ENCODE measurements at places on chromosomes 13 and 19.
A peak's percentile ranks its signal among the peaks of the same experiment; 100 is the strongest.

DNA sequence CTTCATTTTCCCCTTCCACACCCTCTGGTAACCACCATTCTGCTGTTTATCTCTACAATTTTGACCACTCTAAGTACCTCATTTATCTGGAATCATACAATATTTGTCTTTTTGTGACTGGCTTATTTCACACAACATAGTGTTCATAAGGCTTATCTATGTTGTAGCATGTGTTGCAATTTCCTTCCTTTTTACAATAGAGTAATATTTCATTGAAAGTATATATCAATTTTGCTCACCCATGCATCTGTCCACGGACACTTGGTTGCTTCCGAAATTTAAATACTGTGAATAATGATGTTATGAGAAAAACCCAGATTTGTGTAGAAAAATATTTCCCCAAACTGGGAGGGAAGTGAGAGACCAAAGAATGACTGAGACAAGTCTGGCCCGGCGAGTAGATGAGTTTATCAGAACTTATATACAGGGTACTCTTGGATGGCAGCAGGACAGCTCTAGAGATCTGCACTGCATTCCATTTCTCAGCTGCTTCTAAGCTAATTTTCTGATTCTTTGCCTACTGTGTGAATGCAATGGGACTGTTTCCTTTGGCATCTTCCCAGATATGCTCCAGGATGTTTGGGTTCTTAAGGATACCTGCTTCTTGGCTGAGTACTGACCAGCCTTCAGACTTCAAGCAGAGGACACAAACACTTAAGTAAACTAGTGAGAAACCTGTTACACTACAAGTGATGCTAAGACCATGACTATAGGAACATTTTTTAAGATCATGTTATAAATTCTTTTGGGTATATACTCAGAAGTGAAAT lies 834.0 kb upstream of the PCDH9 start:
- DNase-seq: no peak

DNA sequence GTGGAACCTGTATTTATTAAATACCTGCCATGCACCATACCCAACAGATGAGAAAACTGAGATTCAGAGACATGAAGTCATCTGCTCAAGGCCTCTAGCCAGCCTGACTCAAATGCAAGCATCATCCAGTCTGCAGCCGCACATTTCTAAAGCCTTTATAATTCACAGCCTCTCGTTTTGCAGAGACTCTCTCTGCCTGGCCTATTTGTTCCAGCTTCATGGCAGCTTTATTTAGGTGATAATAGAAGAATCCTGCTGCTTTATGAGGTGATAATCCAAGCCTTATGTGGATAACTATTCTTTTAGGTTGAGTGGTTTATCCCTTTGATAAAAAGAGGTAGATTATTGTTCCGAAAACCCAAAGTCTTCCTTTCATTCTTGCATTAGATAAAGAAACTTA lies 58.4 kb downstream of the OXGR1 start:
- DNase-seq: no peak

DNA sequence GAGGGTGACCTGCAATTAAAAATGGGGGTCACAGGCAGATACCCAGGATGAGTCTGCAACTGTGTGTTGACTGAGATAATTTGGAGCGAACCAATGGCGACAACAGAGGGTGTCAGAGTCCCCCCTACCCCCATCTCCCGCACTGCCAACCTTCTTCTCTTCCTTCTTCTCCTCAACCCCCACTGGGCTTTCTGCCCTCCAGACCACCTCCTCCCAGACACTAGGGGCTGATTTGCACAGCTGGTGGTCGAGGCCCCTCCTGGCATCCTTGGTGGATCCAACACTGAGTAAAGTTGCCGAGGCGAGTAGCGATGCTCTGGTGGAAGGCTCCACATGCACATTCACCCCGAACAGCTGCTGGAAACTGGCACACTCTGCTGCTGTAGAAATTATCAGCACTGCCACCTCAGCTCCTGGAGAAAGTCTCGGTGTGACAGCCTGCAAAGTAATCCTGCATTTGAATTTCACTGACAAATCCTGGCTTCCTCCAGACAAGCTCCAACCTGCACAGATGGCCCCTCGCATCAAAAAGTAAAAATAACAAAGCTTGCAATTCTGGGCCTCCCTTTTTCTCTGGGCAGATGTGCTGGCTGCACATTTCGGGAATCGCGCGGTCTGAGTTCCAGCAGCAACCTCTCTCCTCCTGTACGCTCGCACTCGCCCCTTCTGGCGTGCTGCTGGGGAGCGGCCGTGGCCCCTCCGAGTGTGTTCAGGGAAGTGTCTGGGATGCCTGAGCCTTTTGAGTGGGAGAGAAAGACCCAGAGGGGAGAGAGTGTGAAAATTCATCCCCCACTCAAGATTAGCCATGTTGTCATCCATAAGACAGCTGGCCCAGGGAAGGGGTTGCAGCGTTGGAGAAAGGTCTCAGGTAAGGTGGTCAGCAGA lies 28.5 kb downstream of the CCNE1 start:
- DNase-seq: peak; percentile 54

DNA sequence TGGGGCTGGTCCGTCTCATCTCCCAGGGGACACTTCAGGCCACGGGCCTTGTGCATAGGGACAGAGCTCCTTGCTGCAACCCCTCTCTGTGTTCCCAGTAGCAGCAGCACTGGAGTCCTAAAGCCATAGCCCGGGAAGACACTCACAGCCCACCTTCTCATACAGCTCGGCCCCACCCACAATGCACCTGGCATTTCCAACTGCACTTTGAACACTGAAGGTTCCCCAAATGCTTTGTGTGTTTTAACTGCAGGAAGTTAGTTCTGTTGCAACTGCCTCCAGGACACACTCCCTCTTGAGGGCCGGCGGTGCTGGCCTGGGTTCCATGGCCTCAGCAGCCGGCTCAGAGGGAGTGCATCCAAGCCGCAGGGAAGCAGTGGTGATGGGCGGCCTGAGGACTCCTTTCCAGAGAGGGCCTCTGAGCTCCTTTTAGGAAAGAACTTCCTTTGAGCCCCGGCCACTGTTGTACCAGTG lies 22.7 kb upstream of the TMEM255B start:
- no peak for DNase-seq

GRCh38 chr13:91017031-91017668 lies 330.3 kb upstream of the MIR17HG start:
- peak; percentile 35 for DNase-seq

- DNase-seq: no peak
Measured at GRCh38 chr19:19257137-19257536, 16.0 kb downstream of the TM6SF2 start.

DNA sequence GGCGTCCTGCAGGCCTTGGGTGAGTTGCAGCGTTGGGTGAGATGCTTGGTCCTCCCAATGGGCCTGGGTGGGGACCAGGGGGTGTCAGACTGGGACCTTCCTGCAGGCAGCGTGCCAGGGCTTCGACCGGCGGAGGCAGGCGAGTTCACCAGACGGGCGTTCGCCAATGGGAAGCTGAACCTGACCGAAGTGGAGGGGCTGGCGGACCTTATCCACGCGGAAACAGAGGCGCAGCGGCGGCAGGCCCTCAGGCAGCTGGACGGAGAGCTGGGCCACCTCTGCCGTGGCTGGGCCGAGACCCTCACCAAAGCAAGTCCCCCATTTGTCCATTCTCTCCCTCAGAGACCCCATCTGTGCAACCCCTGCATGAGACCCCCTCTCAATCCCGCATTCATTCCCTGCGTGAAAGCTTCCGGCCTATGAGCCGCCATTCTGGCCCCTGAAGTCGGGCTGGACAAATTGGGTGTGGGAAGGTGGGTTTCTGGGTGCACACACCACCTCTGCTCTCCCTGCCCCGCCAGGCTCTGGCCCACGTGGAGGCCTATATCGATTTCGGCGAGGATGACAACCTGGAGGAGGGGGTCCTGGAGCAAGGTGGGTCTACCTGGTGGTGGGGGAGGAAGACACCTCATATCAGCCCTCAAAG lies 1.2 kb downstream of the GTPBP3 start:
- no peak for DNase-seq

- DNase-seq: no peak
Measured at GRCh38 chr13:73935991-73936390, 198.2 kb downstream of the KLF12 start.

GRCh38 chr19:4019578-4019977 lies 12.0 kb downstream of the PIAS4 start:
- no peak for DNase-seq

GRCh38 chr13:84847107-84847506 lies 952.1 kb downstream of the SLITRK6 start:
- DNase-seq: no peak

DNA sequence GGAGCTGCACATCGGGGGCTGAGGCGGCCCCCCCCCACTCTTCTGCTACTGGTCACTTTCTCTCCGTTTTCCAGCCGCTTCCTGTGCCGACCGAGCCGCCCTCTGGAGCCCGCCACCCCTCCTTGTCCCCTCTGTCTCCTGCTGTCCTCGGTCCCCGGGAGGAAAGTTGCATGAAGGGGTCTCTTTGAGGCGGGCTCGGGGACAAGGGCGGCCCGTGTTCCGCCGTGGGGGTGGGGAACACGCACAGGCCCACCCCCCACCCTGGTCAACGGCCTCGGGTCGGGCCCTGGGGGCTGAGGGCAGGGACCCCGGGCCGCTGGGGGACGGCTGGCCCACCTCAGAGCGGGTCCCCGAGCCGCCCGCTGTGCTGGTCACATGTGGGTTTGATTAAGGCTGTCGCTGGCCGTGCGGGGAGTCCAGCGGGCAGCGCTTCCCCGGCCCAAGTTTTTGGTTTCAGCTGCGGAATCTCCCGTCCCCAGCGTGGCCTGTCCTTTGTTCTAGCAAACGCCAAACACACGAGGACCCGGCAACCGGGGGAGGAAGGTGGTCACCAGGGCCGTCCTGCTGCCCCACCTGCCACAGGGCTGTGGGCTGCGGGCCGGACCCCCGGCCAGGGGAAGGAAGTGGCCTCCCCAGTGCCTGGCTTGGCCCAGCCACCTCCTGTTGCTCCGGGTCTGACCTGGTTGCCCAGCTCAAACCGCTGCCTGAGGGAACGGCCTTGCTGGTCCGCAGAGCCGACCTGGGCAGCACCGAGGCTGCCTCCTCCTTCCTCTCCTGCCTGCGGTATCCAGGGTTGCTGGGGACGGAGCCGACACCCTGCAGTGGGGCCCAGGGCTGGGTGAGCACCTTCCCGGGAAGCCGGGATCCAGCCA lies 1.9 kb downstream of the EFNA2 start:
- no peak for DNase-seq

GRCh38 chr13:50208826-50209335 lies 193.6 kb downstream of the KCNRG start:
- DNase-seq: no peak

- DNase-seq: no peak
Measured at GRCh38 chr13:113998781-113999617, 25.1 kb upstream of the C13orf46 start.

DNA sequence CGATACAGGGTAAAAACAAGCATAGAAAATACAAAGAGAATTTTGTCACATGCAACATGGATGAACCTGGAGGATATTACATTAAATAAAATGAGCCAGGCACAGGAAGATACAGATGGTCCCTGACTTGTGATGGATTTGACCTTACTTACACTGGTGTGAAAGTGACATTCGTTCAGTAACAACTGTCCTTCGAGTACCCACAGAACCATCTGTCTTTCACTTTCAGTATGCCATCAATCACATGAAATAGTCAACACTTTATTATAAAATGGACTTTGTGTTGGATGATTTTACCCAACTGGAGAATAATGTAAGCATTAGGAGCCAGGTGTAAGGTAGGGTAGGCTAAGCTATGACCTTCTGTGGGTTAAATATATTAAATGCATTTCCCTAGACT lies 51.5 kb downstream of the ZNF787 start:
- no peak for DNase-seq

DNA sequence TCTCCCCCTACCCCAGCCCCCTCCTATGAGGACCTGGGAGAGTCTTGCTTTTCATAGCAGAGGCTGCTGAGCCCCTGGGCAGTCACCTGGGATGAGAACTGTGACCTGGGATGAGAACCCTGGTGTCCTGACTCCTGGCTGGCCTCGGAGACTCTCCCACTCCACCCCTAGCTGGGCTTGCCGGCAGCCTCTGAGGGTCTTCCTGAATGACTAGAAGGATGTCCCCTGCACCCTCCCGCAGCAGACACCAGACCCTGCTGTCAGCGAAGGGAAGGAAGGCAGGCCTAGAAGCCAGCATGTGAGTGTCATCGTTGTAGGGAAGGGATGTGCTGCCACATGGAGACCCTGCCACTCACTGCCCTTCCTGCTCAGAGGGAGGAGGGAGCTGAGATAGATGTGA lies 203.4 kb upstream of the ZNF536 start:
- no peak for DNase-seq

- DNase-seq: no peak
Measured at GRCh38 chr13:82165396-82166174, 1716.7 kb downstream of the SLITRK1 start.

GRCh38 chr19:47704024-47704423 lies 9.2 kb upstream of the EHD2 start:
- no peak for DNase-seq

DNA sequence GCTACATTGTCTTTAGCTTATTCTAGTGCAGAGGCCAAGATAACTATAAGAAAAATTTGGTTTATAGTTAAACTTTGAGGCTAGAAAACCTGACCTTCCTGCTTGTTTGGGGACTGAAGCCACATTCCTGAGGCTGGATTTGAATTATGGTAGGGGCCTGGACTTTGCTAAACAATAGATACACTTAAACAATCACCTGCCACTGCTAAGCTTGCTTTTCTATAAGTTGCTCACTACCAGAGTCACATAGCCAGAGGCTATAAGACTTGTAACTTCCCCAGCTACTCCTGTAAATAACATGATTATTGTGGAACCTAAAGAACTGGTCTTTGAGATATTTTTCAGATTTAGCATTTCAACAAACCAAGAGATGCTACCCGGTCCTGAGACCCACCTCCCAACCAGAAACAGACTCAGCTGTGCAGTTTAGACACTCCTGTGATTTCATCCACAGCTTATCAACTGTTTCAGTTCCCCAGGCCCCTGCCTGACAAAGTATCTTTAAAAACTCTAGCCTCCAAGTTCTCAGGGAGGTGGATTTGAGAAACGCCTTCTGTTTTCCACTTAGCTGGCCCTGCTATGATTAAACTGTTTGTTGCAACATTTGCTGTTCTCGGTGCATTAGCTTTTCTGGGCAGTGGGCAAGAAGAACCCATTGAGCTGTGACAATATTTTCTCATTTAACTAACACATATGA lies 77.7 kb downstream of the MIPEP start:
- no peak for DNase-seq

DNA sequence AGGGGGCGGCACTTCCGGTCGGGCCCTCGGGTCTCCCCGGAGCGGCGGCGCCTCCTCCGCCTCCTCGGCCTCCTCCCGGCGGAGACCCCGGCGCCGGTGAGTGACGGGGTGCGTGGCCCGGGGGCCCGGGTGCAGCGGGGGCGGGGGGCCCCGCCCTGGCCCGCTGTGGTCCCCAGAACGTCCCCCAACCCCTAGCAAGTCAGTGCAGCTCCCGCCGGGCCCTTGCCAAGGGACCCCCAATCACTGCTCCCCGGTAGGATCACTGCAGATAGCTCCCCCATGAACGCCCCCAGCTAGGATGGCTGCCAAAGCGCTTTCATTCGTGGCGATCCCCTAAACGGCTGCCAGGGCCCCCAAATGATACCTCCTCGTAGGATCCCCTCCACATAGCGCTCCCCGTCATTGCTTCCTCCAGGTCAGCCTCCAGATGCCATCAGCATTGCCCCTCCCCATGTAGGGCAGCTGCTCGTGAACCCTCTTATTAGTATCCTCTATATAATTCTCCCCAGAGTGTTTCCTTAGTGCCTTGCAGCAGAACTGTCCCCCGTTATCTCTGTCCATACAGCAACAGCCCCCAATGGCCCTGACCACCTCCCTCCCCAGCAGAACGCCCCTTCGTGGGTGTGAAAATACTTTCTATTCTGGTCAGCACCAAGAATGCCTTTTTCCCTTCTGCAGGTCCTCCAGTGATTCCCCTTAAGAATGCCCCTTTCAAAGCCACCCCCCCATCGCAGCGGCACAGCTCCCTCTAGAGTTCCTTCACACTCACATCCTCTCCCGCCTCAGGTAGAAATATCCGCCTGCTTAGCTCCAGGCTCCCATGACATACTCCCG lies at the start of gene ZNF865:
TSS of gene ZNF865 (plus strand) at position 11 of the 834 bp plus-strand sequence. CDS start 7,972 bp downstream, outside the sequence.
- DNase-seq: peak; percentile 56

All from head of caudate nucleus (tissue), 42 donors.